Activated T-helper 1 cell treated with Interleukin-2 at 50 U/mL for 16 hours (primary cell): ENCODE measurements at places on chromosomes 2 and 18.
A peak's percentile ranks its signal among the peaks of the same experiment; 100 is the strongest.

- DNase-seq: no peak
Measured at GRCh38 chr18:77905449-77906055, 655.9 kb downstream of the GALR1 start.

- DNase-seq: no peak
Measured at GRCh38 chr2:215505044-215505786, 69.3 kb upstream of the FN1 start.

DNA sequence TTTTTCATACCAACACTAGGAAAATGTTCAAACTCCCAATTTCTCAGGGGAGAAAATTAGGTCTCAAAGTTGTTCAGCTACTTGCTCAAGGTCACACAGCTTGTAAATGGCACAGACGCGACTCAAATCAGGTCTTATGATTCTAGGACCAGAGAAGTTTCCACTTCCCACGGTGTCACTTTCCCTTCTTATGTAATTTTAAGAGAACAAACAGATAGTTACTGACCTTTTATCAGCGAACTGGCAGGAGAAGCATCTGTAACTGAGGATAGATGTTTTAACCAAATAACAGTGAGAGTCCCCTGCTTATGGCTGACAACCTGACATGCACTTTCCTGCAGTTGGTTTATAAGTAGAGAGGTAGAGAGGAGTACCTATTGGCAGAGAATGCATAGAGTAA, 2.1 kb upstream of the KCNJ3 start:
- DNase-seq: no peak

- no peak for DNase-seq
Measured at GRCh38 chr18:29084120-29084519, 907.2 kb upstream of the CDH2 start.

GRCh38 chr2:96264656-96265348, 995 bp downstream of the TMEM127 start:
- DNase-seq: no peak

- DNase-seq: no peak
Measured at GRCh38 chr18:77205769-77206168, 43.9 kb upstream of the GALR1 start.

DNA sequence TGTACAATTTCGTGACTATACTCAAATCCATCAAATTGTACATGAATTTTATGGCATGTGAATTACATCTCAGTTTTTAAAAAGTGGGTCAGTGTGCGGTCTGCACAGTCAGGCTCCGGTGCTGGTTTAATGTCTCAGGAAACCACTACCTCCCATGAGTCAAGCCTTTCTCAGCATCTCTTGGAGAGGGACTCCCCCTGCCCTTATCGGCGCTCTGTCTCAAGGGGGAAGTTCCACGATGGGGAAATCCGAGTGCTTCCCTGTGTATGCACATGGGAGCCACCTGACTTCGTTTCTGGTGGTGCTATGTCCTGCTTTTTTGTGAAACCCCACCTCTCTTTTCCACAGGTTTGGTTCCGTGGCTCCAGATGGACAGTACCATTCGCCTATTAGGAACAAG, 72.5 kb downstream of the ACOXL start:
- DNase-seq: peak; percentile 4

GRCh38 chr2:177746358-177746757, 326.2 kb downstream of the PDE11A start:
- DNase-seq: no peak

GRCh38 chr2:230134496-230135129, 65.9 kb upstream of the SLC16A14 start:
- no peak for DNase-seq

DNA sequence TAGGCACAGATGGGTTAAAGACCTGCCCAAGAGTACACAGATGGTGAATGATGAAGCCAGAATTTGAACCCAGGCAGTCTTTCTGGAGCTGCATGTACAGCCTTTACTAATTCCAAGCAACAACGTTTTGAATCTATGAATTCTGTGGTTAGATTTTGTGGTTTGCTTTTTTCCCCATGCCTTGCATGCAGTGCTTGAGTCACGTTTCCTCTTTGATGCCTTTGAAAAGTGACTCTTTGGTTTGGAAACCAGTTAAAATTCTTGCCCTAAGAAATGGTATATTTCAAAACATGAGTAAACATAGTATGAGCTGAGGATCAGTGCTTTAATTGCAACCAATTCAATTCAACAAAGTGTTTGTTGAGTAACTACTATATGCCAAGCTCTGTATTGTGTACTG, 48.2 kb upstream of the PPM1B start:
- DNase-seq: no peak

- no peak for DNase-seq
Measured at GRCh38 chr2:120344214-120344975, 1.5 kb upstream of the INHBB start.

DNA sequence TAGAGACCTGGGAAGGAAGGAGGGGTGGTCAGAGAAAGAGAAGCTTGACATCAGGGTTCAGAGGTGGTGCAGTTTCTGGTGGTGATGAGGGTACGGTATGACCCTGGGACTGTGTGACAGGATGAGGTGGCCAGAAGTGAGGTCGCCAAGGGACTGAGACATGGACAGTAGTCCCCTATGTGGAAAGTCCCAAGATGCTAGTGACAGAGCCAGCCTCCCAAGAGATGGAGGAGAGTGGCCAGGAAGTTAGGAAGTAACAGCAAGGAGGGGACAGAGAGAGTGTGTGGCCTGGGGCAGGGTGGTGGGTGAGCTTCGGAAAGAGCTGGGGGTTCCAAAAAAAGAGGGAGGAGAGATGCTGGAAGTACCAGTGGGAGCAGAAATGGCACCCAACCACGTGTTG, 66.0 kb downstream of the SMAD7 start:
- no peak for DNase-seq

- DNase-seq: no peak
Measured at GRCh38 chr2:33258387-33258786, 218.1 kb upstream of the RASGRP3 start.

GRCh38 chr2:240596080-240596460, 9.5 kb downstream of the CAPN10 start:
- DNase-seq: no peak

GRCh38 chr2:29766191-29766590, 155.2 kb downstream of the ALK start:
- DNase-seq: no peak

DNA sequence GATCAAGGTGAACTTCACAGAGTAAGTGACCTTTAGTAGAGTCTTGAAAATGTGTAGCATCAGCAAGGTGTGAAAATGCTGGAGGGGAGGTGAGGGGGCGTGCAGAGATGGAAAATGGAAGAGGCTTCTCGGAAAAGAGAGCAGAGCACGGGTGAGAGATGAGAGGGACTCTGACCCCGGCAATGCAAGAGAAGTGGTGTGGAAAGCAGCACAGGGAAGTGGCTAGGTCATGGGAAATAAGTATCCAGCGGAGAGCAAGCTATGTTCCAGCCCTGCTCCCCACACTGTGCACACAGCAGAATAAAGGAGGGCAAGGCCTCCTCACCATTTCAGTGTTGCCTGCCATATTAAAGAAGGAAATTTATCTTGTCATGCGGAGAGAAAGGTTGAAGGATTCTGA, 241.7 kb upstream of the DOK6 start:
- no peak for DNase-seq

GRCh38 chr2:108413711-108414095, 35.3 kb upstream of the GCC2 start:
- DNase-seq: no peak

DNA sequence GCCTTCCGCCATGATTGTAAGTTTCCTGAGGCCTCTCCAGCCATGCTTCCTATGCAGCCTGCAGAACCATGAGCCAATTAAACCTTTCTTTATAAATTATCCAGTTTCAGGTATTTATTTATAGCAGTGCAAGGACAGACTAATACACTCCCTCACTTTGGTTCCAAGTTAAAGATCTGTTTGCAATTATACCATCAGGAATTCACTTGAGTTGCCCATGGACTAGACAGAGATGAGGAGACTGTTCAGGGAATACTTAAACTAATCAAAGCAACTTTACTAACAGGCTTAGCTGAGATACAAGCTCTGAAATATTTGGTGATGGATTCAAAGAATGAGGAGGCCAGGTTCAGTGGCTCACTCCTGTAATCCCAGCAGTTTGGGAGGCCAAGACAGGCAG, 190.0 kb downstream of the MTCL1 start:
- DNase-seq: no peak

- no peak for DNase-seq
Measured at GRCh38 chr2:170113168-170113894, 64.6 kb upstream of the MYO3B start.

GRCh38 chr2:20425371-20425881, 21.4 kb upstream of the RHOB start:
- DNase-seq: no peak

GRCh38 chr2:230636684-230637271, 75.9 kb upstream of the CAB39 start:
- no peak for DNase-seq

GRCh38 chr2:149002378-149002890, 36.1 kb upstream of the LYPD6B start:
- DNase-seq: no peak

DNA sequence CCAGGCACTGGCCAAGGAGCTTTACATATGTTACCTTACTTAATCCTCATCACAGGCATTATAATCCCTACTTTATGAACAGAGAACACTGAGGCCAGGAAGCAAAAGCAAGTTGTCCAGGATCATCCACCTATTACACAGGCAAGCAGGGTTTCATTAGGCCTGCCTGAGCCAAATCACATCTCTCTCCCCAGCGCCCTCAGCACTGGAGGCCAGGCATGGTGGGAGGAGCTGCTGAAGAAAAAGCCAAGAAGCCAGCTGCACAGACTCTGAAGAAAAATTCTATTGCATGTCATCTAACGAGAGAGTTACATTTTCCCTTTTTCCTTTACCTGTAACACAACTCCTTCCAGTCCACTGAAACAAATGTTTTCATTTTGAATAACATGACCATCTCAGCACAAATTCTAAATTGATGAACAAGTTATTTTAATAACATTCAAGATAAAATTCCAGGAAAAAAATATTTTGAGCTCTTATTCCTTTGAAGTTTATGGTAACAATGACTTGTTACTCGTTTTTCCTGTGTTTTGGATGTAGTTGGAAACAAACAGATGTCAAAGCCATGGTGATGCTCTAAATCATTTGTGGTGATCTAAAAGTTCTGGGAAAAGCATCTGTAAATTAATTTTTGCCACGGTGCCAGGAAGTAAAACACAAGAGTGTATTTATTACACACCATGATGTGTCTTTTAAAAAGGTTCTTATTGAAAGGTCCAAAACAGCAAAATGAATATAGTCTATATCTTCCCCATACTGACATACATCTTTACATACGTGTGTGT, 139.0 kb upstream of the ITGB6 start:
- no peak for DNase-seq

GRCh38 chr18:64851726-64852125, 702.8 kb upstream of the LINC00305 start:
- no peak for DNase-seq
